Vagina (tissue), 2 donors: ENCODE measurements at places on chromosomes 1 and 21.

DNA sequence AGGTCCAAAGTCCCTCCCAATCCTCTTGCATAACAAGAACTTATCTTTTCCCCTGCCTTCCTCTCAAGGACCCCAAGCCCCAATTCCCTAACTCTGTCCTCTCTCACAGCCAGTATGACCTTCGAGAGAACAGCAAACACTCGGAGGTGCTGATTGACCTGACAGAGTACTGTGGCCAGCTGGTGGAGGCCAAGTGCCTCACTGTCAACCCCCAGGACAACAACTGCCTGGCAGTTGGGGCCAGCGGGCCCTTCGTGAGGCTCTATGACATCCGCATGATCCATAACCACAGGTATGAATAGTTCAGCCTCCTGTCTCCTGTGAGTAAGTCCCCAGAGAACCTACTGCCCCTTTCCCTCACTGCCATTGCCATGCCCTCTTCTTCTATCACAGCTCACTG, 29.9 kb upstream of the TMEM222 start:
- no peak for DNase-seq

GRCh38 chr1:193514397-193514796, 328.0 kb upstream of the B3GALT2 start:
- no peak for DNase-seq

GRCh38 chr21:25240974-25241373, 366.3 kb downstream of the MRPL39 start:
- no peak for DNase-seq

- DNase-seq, result no peak
Measured at GRCh38 chr1:95084317-95085176, 11.8 kb upstream of the ALG14 start.

GRCh38 chr1:57003398-57004139, 37.8 kb upstream of the C8B start:
- DNase-seq, result no peak

- DNase-seq, result no peak
Measured at GRCh38 chr1:245583575-245584330, 429.0 kb downstream of the KIF26B start.

GRCh38 chr1:86933562-86934377, 19.3 kb downstream of the HS2ST1 start:
- DNase-seq, result no peak

- no peak for DNase-seq
Measured at GRCh38 chr1:25774921-25775771, 24.8 kb upstream of the SELENON start.
